CD4-positive, alpha-beta T cell (primary cell): ENCODE measurements at places on chromosomes 16 and 17.

DNA sequence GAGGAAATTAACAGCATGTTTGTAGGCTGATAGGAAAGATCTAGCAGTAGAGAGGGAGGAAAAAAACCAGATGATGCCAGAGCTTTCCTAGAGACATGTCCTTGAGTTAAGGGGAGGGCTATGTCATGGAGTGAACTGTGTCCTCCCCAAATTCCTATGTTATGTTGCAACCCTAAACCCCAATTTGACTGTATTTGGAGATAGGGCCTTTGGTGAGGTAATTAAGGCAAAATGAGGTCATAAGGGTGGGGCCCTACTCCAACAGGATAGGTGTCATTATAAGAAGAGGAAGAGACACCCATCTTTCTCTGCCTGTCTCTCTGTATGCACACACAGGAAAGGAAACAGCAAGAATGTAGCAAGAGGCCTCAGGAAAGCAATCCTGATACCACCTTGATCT is 195.3 kb upstream of the AXIN2 start:
- H3K27ac ChIP-seq: no peak overlapping the region
- no peaks in the 10 kb centered on the region for H3K36me3 ChIP-seq
- H3K4me3 ChIP-seq: no peak overlapping the region
- H3K27me3 ChIP-seq: no peaks in the 10 kb centered on the region

- no peak overlapping the region for H3K27ac ChIP-seq
- H3K36me3 ChIP-seq: peaks cover 10% of the 10 kb centered on the region
- no peaks in the 10 kb centered on the region for H3K4me1 ChIP-seq
These were observed 38.9 kb downstream of the USP31 start for GRCh38 chr16:23110257-23110899.

DNA sequence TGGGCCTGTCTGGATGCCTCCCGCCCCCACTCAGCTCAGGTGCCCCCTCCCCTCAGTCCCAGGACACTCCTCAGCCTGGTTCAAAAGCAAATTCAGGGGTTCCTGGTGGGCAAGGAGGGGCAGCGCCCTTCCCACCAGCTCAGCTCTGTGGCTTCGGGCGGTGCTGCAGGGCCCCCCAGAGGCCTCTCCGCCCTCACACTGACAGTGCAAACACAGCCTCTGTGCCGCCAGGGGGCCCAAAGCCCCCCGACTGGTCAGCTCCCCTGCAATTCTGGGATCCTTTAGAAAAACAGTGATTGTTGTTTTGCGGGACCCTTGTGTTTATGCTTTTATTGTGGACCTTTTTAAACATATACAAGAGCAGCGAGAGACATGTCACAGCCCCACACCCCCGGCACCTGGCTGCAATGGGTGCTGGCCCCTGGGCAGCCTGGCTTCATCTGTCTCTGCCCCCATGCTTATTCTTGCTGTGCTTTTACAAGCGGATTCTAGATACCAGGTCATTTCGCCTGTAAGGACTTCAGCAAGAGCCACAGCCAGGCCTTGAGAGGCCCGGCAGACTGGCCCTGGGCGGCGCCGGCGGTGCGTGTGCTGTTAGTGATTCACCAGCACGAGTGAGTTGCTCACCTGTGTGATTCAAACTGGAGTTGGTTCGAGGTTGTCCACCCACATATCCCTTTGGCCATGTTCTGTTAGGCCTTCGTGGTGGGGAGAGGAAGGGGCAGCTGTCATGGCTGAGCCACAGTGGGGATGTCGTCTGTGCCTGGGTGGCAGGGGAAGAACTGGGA is 21.2 kb downstream of the ZNF469 start:
- H3K4me3 ChIP-seq: no peak overlapping the region
- no peaks in the 10 kb centered on the region for H3K27me3 ChIP-seq
- H3K27ac ChIP-seq: no peak overlapping the region

GRCh38 chr16:29114574-29114973 is 129.7 kb downstream of the LAT start:
- H3K4me1 ChIP-seq: peaks cover 12% of the 10 kb centered on the region
- H3K4me3 ChIP-seq: no peak overlapping the region
- H3K36me3 ChIP-seq: peaks cover 34% of the 10 kb centered on the region
- no peaks in the 10 kb centered on the region for H3K27me3 ChIP-seq
- no peak overlapping the region for H3K27ac ChIP-seq

- DNase-seq: peak; percentile 64
- H3K27me3 ChIP-seq: no peaks in the 10 kb centered on the region
- H3K36me3 ChIP-seq: no peaks in the 10 kb centered on the region
- H3K4me1 ChIP-seq: peaks cover 20% of the 10 kb centered on the region
- H3K4me3 ChIP-seq: peak overlapping the region; percentile 89
These were observed 512 bp downstream of the AKAP1 start for GRCh38 chr17:57085448-57086068.

DNA sequence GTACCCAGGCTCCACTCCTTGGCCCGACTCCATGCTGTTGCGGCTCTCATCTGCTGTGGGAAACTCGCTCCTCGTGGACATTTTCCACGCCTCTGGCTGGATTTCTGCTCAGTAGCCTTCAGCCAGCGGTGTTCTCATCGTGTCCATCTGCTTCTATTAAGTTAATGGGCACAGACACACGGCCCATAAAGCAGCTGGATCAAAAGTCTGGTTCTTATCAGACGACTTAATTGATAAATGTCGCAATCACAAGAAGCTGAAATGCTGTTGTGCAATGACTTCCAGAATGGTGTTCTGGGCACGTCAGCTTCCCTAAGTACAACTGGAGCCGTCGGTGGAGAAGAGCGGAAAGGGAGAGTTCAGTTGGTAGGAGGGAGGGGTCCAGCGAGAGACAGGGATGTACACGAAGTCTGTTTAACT is 211.7 kb upstream of the CHMP6 start:
- H3K36me3 ChIP-seq: peaks cover 14% of the 10 kb centered on the region
- peak overlapping the region; percentile 55 for H3K27ac ChIP-seq
- H3K27me3 ChIP-seq: no peaks in the 10 kb centered on the region

DNA sequence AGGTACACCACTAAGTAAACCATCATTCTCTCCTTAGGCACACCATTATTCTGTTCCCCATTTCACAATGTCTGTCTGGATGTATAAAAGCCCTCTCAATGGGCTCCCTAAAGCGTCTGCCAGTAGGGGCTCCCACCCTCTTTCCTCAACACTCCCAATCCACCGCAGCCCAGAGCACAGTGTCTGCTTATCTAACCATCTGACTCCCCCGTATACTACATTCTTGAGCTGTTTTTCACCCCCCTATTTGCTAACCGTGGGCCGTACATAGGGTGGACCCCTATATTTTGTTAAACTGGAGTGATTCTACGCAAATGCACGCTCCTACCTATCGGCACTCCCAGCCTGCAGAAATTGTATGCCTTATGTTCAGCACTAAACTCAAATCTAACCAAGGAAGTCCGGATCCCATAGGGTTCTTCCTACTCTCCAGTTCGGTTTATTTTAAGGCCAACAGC is 685 bp upstream of the PSMD3 start:
- DNase-seq: peak; percentile 57
- H3K36me3 ChIP-seq: peaks cover 12% of the 10 kb centered on the region
- H3K27me3 ChIP-seq: no peaks in the 10 kb centered on the region
- H3K4me1 ChIP-seq: peaks cover 25% of the 10 kb centered on the region
- H3K27ac ChIP-seq: peak overlapping the region; percentile 69

GRCh38 chr16:3207086-3207953 is 19.3 kb downstream of the OR1F1 start:
- H3K27ac ChIP-seq: no peak overlapping the region
- no peaks in the 10 kb centered on the region for H3K36me3 ChIP-seq
- no peak for DNase-seq
- H3K4me3 ChIP-seq: no peak overlapping the region
- H3K4me1 ChIP-seq: peaks cover 5% of the 10 kb centered on the region
- no peaks in the 10 kb centered on the region for H3K27me3 ChIP-seq

GRCh38 chr17:2092253-2092652 is 37.4 kb downstream of the HIC1 start:
- no peak overlapping the region for H3K4me3 ChIP-seq
- no peak for DNase-seq
- H3K36me3 ChIP-seq: peaks cover 3% of the 10 kb centered on the region
- H3K4me1 ChIP-seq: peaks cover 39% of the 10 kb centered on the region
- H3K27ac ChIP-seq: no peak overlapping the region

DNA sequence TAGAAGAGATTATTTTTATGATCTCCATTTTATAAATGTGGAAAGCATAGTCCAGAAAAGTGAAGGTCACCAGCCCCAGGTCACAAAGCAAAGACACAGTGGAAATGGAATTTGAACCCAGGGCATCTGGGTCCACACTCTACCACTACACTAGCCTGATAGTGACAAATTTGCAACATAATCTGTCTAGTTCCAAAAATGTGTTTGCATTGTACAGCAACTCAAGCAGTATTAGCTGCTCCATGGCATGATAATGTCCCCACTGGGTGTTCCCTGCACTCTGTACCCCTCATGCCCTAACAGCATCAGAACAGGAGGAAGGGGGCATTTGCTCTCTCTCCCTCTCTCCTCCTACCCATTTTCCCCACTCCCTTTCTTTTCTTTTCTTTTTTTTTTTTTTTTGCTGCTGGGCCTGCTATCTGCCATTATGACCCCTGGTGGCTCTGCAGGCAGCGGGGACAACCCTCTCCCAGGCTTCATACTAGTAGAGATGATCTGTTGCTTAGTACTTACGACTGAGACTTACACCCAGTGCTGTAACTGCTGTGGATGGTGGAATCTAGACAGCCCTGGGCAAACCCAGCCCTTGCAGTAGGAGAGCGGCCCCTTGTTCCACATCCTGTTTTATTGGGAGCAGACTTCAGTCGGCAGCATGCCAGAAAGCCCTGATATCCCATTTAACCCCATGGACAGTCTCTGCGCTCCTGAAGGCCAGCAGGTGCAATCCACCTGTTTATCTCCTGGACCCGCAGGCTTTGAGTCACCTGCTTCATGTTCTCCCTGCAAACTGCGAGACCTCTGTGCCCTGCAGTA is 306.3 kb downstream of the SOX9 start:
- peaks cover 11% of the 10 kb centered on the region for H3K4me1 ChIP-seq
- H3K27ac ChIP-seq: no peak overlapping the region
- no peak for DNase-seq
- no peaks in the 10 kb centered on the region for H3K36me3 ChIP-seq
- no peak overlapping the region for H3K4me3 ChIP-seq
- H3K27me3 ChIP-seq: no peaks in the 10 kb centered on the region

DNA sequence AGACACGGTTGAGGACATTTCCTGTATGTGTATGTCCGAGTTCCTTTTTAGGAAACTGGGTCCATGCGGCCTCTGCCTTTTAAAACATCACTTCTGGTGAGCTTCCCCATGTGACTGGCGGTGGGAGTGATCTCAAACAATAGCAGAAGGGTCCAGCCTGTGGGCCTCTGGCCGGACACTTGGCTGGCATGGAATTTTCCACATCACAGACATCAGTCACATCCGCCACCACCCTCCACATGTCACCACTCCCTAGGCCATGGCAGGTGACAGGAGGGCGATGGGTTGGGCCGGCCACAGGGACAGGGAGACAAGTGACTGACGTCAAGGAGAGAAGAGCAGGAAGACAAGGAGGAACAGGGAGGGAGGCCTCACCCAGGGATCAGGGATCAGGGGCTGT is 83.7 kb downstream of the DNAH17 start:
- H3K36me3 ChIP-seq: no peaks in the 10 kb centered on the region
- H3K27ac ChIP-seq: no peak overlapping the region
- DNase-seq: no peak
- H3K4me1 ChIP-seq: no peaks in the 10 kb centered on the region
- H3K4me3 ChIP-seq: no peak overlapping the region

DNA sequence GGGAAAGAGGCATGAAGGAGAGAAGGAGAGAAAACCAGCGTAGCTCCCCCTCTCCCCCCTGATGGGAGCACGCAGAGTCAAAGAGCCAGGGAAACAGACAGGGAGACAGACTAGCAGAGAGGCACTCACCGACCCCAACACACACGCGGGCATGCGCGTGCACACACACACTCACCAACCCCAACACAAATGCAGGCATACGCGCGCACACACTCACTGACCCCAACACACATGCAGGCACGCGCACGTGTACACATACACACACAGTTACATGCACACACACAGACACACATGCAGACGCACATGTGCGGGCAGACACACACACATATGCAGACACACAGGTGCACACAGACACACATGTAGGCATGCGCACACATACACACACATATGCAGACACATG is 4.6 kb downstream of the CACNB1 start:
- no peak for DNase-seq
- H3K4me1 ChIP-seq: peaks cover 40% of the 10 kb centered on the region
- H3K27ac ChIP-seq: no peak overlapping the region
- no peaks in the 10 kb centered on the region for H3K27me3 ChIP-seq

DNA sequence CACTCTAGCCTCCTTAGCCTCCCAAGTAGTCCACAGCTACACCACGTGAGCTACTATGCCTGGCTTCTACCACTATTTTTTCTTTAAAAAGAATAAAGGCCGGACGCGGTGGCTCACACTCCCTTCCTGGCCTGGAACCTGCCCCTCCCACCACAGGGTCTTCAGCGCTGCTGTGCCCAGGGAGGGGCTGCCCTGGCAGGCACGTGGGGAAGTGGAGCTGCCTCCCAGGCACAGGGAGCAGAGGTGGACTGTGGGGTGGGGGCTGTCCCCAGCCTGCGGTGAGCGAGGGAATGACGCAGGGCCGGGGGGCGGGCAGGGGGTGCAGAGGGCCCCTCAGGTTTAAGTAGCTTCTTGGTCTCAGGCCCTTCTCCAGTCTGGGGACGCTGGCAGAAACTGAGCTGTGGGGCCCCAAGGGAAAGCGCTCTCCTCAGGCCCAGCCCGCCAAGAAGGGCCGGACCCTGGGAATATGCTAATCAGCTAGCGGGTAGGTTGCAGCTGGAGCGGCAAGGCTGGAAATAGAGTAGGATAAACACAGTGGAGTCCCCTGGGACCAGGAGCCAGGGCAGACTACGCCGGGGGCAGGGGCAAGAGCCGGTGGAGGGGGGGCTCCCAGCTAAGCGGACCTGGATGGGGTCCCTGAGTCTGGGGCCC is 46.8 kb downstream of the TIMM22 start:
- peaks cover 5% of the 10 kb centered on the region for H3K4me1 ChIP-seq
- H3K27me3 ChIP-seq: no peaks in the 10 kb centered on the region
- H3K27ac ChIP-seq: no peak overlapping the region
- H3K36me3 ChIP-seq: peaks cover 39% of the 10 kb centered on the region
- H3K4me3 ChIP-seq: no peak overlapping the region

DNA sequence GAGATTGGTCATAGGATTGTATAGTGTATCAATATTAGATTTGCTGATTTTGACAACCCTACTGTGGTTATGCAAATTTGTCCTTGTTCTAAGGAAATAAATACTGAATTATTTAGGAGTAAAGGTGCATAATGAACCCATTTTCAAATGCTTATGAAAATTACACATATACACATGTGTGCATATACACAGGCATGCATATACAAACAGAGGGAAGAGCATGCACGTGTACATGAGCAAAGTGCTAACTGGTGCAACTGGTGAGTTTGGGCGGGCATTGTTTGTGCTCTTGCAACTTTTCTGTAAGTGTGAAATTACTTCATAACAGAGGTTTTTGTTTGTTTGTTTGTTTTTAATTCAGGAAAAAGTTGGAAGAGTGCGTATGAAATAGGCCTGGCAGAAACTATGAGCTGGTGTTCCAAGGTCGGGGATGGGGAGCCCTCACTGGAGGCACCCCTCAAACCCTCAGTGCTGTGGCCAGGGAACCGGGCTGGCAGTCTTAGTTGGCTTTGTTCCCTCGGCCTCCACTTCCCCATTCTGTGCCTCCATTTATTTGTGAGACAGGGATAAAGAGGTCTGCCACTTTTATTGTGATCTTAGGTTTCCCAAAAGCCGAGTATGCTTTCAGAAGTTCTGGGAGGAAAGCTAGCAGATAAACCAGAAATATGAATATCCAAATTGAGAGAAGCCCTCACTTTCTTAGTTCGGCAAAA is 5.8 kb downstream of the DEXI start:
- H3K27me3 ChIP-seq: no peaks in the 10 kb centered on the region
- H3K4me1 ChIP-seq: peaks cover 69% of the 10 kb centered on the region
- DNase-seq: no peak
- no peak overlapping the region for H3K4me3 ChIP-seq
- no peak overlapping the region for H3K27ac ChIP-seq
